ENCODE measurements at places on chromosomes 16 and 17.

GRCh38 chr17:63525190-63525946, 2.2 kb downstream of the KCNH6 start:
- DNase-seq, result no peak

- DNase-seq, result no peak
Measured at GRCh38 chr16:27174798-27175197, 28.5 kb upstream of the KDM8 start.

DNA sequence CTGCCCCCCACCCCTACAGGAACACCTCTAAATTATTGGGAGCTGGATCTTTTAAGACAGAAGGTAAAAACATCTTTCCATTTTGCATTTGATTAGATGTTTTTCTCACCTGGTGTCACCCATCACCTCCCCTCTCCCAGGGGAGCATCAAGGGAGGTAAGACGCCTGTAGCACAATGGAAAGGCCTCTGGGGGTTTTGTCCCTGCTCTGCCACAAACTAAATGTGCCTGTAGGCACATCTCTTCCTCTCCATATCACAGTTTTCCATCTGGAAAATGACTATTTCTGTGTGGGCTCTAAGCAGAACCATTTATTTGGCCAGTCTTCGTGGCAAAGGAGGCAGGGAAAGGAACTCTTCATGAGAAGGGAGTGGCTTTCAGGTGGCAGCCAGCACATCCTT, 76.6 kb downstream of the GNAO1 start:
- DNase-seq, result no peak

- no peak for DNase-seq
Measured at GRCh38 chr16:997440-998051, 16.0 kb downstream of the SOX8 start.

DNA sequence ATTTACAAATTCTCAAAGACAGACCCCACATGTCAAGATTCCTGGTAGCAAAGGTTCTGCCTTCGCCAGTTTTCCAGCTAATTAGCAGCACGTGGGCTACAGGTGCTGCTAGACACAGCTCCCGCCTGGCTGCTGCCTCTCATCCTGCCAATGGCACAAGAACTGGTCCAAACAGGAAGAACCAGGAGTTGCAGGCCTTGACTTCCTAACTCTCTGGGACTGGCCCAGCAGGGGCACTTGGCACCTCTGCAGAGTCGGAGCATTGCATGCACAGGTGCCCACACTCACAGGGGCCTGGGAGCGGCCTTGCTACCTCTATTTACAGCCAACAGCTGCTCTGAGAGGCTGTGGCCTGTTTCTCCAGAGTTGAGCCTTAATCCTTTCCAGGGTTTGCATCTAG, 39.6 kb downstream of the TK2 start:
- DNase-seq, result no peak

DNA sequence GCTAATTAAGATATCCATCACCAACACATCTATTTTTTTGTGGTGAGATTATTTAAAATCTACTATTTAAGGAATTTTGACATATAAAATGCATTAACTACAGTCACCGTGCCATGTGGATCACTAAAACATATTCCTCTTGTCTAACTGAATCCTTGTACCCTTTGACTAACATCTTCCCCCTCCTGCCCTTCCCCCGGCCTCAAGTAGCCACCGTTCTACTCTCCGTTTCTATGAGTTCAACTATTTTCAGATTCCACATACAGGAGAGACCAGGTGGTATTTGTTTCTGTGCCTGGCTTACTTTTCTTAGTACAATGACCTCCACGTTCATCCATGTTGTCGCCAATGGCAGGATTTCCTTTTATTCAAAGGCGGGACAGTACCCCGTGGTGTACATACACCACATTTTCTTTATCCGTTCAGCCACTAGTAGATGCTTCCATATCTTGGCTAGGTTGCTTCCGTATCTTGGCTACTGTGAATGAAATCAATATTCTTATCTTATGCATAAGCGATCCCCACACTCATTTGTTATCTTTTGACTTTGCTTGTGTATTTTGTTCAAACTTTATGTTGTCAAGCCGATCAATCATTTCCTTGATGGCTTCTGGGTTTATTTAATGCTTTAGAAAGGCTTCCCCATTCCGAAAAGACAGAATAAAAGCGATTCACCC, 134.7 kb downstream of the KCNJ12 start:
- DNase-seq, result no peak

DNA sequence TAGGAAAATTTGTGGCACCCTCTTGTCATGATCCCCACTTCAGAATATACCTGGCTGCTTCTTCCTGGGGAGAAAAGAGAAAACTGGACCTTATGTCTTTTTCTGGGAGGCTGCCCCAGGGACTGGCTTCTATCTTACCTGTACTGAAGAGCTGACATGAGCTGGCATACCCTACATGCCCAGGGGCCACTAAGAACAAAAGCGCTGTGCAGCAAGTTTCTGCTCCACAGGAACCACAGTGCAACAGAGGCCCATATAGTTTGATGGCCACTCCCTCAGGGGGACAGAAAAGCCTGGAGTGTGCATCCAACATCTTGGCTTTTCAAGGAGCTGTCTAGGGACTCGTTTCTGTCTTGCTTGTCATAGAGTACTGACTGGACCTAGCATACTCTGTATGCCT, 96.8 kb upstream of the NACA2 start:
- no peak for DNase-seq

DNA sequence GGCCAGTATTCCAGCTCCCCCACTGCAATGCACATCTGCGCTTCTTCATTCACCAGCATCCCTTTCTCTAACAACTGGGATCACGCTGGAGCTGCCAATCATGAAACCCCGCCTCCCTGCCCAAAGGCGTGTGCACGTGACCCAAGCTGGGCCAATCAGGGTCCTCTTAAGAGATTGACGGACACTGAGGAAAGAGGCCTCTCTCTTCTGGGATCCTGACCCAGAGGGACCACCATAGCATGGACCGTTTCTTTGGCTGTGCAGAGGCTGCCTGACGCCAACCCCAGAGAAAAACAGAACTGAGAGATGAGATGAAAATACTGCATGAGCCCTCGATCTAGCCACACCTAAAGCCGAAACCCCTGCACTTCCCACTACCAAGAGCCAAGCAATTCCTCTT, 32.0 kb downstream of the COTL1 start:
- peak; percentile 76 for DNase-seq

DNA sequence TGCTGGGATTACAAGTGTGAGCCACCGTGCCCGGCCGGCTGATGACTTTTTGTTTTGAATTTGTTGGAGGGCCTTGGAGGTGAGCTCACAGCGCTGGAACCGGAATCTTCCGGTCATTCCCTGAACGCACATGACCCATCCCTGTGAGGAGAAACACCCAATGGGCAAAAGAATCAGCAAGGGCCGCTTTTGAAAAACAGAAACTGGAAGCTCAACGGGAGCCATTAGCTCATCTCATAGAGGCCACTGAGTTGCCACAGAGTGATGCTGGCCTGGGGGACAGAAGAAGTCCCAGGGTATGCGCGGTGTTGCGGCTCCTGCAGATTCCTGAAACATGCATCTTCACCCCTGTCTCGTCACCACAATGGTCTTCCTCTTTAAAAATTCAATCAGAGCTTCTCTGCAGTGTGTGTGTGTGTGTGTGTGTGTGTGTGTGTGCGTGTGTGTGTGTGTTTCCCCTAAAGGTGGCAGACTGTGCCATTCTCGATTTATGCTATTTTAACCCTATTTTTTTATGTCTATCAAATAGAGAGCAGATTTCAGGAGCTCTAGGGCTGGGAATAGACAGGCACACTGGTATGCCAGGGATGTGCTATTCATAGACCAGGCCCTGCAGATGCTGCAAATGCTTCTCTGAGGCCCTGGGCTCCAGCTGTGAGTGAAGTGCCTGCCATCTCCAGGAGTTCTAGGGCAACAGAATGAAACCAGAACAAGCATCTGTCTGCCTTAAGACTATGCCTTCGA, 68.3 kb downstream of the MARCHF10 start:
- DNase-seq, result no peak

DNA sequence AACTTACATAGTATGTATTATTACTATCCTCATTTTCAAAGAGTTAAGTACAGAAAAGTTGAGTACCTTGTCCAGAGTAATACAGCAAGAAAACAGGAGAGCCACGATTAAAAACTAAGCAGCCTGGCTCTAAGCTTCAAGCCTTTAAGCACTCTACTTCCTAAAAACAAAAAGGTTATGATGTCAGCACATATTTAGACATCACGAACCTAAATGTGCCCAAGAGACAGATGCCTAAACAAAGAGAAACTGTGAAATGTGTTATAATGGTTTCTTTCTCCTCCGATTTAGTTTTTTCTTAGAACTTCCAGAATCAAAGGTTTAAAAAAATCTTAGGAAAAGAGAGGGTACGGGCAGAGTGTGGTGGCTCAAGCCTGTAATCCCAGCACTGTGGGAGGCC, 151.0 kb downstream of the VPS53 start:
- peak; percentile 2 for DNase-seq

DNA sequence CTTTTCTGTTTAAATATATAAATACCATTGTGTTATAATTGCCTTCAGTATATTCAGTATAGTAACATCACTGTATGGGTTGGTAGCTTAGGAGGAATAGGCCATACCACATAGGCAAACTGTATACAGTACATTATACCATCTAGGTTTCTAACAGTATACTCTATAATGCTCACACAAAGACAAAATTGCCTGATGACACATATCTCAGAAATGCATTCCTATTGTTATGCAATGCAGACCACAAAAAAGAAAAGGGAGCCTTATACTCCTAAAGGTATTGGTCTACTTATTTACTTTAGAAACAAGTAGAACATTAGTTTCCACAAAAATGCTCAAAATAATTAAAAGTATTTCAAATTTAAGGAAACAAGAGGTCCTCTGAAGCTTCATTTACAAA, 47.9 kb downstream of the SETD6 start:
- no peak for DNase-seq

Data from GM13976 (cell line).